ENCODE measurements at places on chromosomes 4 and X. TPM values are rescaled to one million over a fixed set of nuclear protein-coding genes. Genes with fewer than 3 reads are reported as not detected.

- no peak for DNase-seq
These were observed 606.8 kb upstream of the BOD1L1 start for GRCh38 chr4:14234307-14234706.

- DNase-seq, result no peak
These were observed 92.8 kb downstream of the MAML3 start for GRCh38 chr4:140061194-140061593.

- no peak for DNase-seq
These were observed 56.8 kb downstream of the PCDH7 start for GRCh38 chr4:30776921-30777415.

DNA sequence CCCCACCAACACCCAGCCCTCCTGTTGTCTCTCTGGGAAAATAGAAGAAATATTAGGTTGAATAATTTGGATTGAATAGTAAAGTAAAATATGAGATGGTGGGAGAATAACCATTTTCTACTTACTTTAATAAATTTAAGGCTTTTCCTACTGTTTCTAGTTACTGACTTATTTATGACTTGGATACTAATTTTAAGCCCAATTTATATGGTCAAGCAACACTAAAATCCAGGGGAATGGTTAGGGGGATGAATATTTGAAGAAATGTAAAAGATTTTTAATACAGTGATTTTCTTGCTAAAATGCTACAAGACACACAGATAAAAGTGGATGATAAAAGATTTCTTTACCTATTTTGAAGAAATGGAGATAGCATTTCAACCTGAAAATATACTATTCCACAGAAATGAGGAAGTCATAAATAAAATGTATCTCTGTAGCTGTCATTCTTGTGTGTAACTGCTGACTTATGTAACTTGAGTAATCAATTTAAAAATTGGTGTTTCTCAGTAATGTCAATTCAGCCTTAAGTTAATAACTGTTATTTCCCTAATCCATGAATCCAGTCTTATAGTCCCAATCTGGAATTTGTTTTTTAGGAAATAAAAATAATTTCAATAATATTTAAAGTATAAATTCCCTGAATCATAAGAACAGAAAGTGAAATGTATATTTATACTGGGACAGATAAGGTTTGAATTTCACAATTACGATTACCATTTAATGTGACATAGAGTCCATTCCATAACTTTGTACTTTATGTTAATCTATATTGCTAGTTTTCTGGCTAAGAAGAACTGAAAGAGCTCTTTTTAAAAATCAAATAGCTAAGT lies 24.3 kb upstream of the IL2 start:
- no peak for DNase-seq

- DNase-seq, result no peak
These were observed 93.1 kb downstream of the PDLIM5 start for GRCh38 chr4:94544811-94545210.

DNA sequence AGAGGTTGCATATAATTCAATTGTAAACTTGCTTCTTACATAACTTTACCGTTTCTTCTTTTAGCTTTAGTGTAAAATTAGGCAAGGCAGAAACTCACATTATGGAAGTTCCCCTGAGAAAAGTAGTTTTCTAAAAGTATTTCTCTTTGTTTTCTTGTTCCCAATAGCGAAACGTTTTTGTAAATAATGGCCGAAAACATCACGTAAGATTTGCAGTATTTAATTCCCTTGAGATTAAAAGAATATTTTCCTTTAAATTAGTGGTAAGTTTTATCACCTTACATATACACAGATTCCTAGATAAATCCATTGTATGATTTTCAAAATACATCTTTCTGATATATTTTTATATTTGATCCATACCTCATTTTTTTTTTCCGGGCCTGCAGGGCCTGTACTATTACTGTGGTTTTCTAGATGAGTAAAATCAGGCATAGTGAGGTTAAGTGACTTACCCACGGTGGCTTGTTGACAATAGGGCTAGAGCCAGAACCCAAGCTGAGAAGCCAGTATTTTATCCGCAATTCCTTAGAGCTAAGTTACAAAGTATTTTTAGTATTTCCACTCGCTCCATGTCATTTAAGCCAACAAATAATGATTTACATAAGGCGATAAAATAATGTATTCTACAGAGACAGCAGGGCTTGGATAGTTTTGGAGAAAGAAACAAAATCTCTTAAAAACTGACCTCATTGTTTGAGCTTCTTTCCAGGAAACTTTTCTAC lies 82.2 kb upstream of the VEGFC start:
- no peak for DNase-seq

DNA sequence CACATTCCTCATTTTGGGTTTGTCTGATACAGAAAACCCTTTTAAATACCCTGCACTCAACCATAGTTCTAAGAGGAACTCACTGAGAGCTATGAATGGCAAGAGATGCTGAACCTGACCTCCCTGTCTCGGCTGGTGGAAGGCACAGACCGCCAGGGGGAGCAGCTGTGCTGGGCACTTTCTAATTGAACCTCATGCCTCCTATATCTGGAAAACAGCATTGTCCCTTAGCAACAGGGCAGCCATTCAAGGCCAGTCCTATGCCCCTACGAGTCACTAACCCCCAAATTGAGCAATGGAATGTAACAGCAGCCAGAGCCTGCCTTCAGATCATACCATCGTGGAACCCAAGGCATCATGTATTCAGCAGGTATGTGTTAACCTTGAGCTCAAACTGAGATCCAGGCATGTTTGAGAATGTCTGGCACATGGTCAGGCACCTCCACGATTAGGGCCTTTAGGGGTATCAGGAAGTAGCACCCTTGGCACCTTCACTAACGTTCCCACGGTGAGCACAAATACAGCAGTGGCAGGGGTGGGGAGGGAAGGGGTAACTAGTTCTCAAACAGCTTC lies 5.1 kb downstream of the USP27X start:
- no peak for DNase-seq

DNA sequence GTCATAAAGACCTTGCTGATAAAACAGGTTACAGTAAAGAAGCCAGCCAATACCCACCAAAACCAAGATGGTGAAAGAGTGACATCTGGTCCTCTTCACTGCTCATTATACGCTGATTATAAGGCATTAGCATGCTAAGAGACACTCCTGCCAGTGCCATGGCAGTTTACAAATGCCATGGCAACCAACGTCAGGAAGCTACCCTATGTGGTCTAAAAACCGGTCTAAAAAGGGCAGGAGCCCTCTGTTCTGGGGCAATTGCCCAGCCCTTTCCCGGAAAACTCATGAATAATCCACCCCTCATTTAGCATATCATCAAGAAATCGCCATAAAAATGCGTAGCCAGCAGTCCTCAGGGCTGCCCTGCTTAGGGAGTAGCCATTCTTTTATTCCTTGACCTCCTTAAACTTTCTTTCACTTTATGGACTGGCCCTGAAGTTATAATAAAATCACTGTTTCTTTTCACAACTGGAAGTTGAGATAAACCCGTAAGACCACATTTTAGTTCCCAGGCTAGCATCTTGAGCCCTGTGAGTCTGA lies 260.5 kb upstream of the FAT1 start:
- no peak for DNase-seq

DNA sequence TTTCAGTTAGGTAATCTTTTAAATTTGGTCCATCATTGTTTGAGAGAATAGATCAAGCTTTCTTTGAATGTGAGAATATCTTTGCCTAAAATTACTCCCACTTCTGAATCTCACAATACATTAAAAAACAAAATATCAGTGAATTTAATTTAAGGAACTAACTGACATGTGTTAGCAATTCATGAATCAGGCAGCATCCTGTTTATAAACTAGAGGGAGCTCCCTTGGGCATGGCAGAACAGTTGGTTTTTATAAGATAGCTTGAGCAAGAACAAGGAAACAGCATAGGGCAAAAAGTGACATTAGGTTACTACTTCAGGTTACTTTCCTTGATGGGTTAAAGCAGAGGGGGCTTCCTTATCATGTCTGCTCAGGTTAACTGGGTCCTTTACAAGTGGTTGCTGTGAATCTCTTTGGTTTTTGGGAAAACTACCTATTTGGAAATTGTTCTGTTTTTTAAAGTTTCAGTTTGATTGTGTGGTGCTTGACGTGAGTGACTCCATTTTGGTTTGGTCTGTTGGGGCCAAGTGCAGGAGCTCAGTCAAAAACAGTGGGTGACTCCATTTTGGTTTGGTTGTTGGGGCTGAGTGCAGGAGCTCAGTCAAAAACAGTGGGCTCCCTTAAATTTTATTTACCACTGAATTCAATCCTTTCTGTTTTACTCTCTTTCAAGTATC lies 68.0 kb downstream of the PPEF2 start:
- no peak for DNase-seq

GRCh38 chr4:144590020-144590419 lies 55.9 kb upstream of the HHIP start:
- no peak for DNase-seq

The HEPH gene
- polyA plus RNA-seq, result 31.3 TPM

The XPNPEP2 gene
- polyA plus RNA-seq, result 9.9 TPM

The RIBC1 gene
- 1.3 TPM for polyA plus RNA-seq

DNA sequence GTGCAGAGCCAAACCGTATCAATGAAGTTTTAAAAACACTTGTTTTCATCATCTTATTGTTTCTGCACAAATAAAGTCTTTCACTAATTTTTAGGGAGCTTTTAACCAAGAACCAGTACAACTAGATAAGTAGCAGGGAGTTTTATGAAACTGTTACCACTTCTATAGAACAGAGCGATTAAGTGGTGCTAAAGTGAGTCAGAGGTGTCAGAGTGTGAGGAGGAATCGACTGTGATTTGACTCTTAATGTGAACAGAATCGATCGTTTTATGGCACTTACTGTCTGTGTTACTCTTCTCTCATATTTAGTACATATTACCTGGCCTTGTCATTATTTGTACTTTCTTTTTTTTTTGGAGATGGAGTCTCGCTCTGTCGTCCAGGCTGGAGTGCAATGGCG lies 43.3 kb downstream of the PDK3 start:
- DNase-seq, result no peak

- no peak for DNase-seq
These were observed 354.9 kb upstream of the HS3ST1 start for GRCh38 chr4:11783588-11783987.

DNA sequence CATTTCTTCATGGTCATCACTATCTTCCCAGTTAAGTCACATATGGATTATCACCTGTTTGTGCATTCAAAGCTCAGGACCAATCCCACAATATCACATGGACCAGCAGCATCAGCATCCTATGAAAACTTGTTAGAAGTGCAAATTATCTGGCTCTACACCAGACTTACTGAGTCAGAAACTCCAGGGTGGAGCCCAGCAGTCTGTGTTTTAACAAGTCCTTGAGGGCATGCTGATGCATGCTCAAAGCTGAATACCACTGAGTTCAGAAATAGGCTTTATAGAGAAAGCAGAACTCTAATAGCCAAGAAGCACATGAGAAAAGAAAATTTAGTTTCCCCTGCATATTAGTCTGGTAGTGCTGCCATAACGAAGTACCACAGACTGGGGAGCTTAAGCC lies 62.4 kb upstream of the GABRQ start:
- no peak for DNase-seq

The SH3D19 gene
- polyA plus RNA-seq, result 57.1 TPM

DNA sequence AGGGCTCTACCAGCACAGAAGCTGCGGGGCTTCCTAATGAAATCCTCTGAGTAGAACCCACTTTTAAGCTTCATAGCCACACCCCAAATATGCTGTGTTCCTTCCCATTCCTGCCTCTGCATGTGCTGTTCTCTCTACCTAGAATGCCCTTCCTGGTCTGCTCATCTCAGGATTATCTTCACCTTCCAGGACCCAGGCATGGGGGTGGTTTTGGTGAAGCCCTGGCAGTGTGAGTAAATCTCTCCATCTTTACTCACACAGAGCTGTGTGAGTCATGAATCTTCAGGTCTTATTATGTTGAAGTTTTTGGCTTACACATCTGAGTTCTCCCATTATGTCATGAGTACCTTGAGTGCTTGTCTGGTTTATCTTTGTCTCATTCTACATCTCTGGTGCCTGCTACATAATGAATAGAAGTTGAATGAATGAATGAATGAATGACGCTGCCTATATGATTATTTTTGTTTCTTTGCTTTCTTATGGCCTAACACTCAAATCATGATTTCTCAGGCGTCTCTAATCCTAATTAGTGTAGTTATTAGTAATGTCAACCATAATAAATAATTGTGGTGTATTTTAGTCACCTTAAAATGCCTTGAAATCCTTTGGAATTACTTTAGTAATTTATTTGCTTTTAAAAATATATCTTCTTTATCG lies 41.9 kb downstream of the HADH start:
- no peak for DNase-seq

- DNase-seq, result no peak
These were observed 25.1 kb downstream of the FHDC1 start for GRCh38 chr4:152961014-152961772.

DNA sequence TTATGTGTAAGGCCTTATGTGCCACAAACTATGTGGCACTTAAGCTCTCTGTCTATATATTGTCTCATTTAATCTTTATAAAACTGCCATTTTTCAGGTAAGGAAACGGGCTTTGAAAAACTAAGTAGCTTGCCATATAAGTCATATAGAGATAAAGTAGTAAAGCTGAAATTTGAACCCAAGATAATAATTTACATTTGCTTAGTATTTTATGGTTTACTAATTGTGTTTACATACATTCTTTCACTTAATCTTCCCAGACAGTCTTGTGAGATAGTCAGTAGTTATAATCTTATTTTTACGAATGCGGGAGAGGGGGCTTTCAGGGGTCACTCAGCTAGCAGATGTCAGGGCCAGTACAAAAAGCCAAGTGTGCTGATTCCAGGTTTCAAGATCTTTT lies 13.9 kb upstream of the CCNG2 start:
- no peak for DNase-seq

The IRS4 gene
- not detected for polyA plus RNA-seq

The GNRHR gene
- polyA plus RNA-seq, result not detected

The ZNF718 gene
- 2.6 TPM for polyA plus RNA-seq

The NKX3-2 gene
- not detected for polyA plus RNA-seq

- DNase-seq, result no peak
These were observed 363.6 kb upstream of the FAM241A start for GRCh38 chr4:111781611-111782010.

- DNase-seq, result no peak
These were observed 104.9 kb upstream of the SOD3 start for GRCh38 chr4:24690436-24690835.

The IRF2 gene
- polyA plus RNA-seq, result 39.5 TPM

DNA sequence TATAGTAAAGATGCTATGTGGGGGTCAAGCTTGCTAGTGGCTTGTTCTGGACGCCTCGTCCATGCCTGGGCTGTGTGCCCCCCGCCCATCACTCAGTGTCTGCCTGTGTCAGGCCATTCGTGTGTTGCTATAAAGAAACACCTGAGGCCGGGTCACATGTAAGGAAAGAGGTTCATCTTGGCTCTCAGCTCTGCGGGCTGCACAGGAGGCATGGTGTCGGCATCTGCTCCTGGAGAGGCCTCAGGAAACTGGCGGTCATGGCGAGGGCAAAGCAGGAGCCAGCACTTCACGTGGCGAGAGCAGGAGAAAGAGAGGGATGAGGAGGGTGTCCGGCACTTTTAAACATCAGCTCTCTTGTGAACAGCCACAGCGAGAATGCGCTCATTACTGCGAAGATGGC lies 25.2 kb downstream of the PIGG start:
- DNase-seq, result no peak

The CDKL2 gene
- 0.15 TPM for polyA plus RNA-seq

GRCh38 chr4:142683503-142683902 lies 162.6 kb downstream of the INPP4B start:
- no peak for DNase-seq

The TBC1D19 gene
- polyA plus RNA-seq, result 7.2 TPM
